Uterus (tissue), 4 donors: ENCODE measurements at places on chromosomes 11 and 22. TPM values are rescaled to one million over a fixed set of nuclear protein-coding genes. Genes with fewer than 3 reads are reported as not detected.

The OR8G1 gene
- total RNA-seq: not detected

The CSF2RB gene
- 3.1 TPM for total RNA-seq

The TBRG1 gene
- 37.9 TPM for total RNA-seq

The MS4A15 gene
- total RNA-seq: not detected

The TRAPPC4 gene
- 55.4 TPM for total RNA-seq

The NNMT gene
- 84.5 TPM for total RNA-seq

The IL18 gene
- 1.2 TPM for total RNA-seq

The CRYAB gene
- 179 TPM for total RNA-seq

DNA sequence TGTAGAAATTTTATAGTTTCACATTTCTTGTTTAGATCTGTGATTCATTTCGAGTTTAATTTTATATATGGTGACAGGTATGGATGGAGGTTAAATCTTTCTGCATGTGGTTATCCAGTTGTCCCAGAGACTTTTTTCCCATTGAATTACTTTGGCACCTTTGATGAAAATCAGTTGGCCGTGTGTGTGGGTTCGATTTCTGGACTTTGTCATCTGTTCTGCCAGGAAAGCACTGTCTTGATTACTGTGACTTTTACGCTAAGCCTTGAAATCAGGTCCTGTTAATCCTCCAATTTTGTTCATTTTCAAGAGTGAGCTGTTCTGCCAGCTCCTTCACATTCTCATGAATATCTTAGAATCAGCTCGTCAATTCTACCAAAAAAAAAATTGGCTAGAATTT, 107.4 kb downstream of the KCNQ1 start:
- no peaks in the 10 kb centered on the region for H3K4me1 ChIP-seq
- H3K27ac ChIP-seq: no peak overlapping the region

- DNase-seq: no peak
- H3K27me3 ChIP-seq: no peaks in the 10 kb centered on the region
- no peaks in the 10 kb centered on the region for H3K4me1 ChIP-seq
- H3K4me3 ChIP-seq: no peak overlapping the region
- H3K27ac ChIP-seq: no peak overlapping the region
- H3K36me3 ChIP-seq: no peaks in the 10 kb centered on the region
These were observed 15.8 kb downstream of the SLC22A25 start for GRCh38 chr11:63227521-63228107.

DNA sequence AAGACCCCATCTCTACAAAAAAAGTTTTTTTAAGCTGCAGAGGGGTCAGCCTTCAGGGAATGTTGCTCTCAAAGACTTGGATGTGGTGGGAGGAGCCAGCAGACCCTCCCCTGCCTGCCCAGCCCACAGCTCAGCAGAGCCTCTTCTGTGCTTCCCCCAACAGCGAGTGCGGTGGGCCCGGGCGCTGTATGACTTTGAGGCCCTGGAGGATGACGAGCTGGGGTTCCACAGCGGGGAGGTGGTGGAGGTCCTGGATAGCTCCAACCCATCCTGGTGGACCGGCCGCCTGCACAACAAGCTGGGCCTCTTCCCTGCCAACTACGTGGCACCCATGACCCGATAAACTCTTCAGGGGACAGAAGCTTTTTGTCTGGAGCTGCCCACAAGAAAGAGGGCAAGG, 10.5 kb downstream of the TMA7B start:
- no peak overlapping the region for H3K27ac ChIP-seq
- no peaks in the 10 kb centered on the region for H3K36me3 ChIP-seq
- DNase-seq: no peak

- H3K4me3 ChIP-seq: no peak overlapping the region
- no peaks in the 10 kb centered on the region for H3K36me3 ChIP-seq
- H3K27me3 ChIP-seq: no peaks in the 10 kb centered on the region
- H3K4me1 ChIP-seq: no peaks in the 10 kb centered on the region
These were observed 162.2 kb downstream of the ARHGAP42 start for GRCh38 chr11:100849009-100849900.

DNA sequence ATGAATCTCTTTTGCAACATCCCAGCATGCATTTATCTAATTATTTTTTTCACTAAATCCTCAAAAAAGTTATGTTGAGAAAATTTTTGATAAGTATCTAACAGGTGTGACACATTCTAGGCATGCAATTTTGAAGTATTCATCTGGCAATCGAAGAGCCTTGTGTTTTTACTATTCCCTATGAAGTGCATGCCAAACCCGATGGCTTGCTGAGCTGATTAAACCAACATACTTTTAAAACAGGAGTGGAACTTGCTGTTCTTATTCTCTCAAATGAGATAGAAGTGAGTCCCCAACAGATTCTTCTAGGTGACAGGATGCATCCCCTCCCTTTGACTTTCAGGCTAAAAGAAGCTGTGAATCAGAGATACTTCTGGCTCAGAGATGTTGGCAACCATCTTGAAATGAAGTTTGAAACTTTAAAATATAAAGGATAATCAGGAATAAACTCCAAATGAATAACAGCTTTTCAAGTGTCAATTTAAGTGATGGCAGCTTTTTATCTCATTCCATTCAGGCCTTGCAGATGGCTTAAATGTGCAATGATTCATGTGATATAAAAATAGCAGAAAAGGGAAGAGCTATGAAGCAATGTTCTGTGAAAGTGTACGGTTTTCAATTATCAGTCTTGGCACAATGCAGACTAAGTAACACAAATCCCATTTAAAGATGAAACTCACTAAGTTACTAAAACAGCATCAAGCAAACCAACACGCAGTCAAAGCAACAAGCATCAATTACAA, 67.7 kb downstream of the APOL5 start:
- H3K27ac ChIP-seq: no peak overlapping the region
- no peak overlapping the region for H3K4me3 ChIP-seq
- H3K4me1 ChIP-seq: no peaks in the 10 kb centered on the region

DNA sequence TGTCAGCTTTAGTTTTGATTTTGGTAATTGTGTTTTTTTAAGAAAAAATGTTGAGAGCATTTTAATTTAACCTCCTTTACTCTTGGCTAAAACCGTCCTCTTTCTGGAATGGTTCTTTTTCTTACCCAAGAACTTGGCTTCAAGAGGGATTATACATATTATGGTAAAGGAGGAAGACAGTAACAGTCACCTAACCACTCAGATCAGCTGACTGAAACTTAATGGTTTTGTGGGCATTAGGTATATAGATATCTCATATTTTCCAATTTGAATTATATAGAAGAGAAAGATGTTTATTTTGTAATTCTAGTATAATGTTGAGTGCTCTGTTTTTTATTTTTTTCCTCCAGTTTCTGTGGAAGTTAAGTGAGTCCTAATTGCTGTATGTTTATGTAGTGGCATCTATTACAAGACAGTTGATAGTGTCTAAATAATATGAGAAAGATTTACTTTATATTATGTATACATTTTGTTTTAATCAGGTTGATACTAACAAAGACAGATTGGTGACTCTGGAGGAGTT, 36.6 kb upstream of the NCR3LG1 start:
- no peak for DNase-seq
- no peaks in the 10 kb centered on the region for H3K4me1 ChIP-seq
- no peaks in the 10 kb centered on the region for H3K36me3 ChIP-seq

DNA sequence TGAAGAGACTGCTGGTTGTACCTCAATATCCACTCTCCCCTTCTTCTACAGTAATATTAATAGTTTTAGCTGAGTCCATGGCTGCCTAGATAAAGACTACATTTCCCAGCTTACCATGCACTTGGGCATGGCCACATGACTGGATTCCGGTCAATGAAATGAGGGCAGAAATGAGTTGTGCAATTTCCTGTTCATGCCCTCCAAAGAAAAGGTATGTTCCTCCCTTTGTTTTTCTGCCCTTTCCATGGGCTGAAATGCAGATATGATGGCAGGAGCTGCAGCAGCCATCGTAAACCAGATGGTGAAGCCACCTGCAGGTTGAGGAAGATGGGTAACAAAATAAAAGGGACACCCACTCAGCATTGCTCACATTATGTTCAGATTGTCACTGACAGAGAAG, 15.3 kb upstream of the ELFN2 start:
- H3K27ac ChIP-seq: no peak overlapping the region
- H3K4me1 ChIP-seq: no peaks in the 10 kb centered on the region
- no peak overlapping the region for H3K4me3 ChIP-seq
- no peaks in the 10 kb centered on the region for H3K27me3 ChIP-seq
- H3K36me3 ChIP-seq: no peaks in the 10 kb centered on the region

DNA sequence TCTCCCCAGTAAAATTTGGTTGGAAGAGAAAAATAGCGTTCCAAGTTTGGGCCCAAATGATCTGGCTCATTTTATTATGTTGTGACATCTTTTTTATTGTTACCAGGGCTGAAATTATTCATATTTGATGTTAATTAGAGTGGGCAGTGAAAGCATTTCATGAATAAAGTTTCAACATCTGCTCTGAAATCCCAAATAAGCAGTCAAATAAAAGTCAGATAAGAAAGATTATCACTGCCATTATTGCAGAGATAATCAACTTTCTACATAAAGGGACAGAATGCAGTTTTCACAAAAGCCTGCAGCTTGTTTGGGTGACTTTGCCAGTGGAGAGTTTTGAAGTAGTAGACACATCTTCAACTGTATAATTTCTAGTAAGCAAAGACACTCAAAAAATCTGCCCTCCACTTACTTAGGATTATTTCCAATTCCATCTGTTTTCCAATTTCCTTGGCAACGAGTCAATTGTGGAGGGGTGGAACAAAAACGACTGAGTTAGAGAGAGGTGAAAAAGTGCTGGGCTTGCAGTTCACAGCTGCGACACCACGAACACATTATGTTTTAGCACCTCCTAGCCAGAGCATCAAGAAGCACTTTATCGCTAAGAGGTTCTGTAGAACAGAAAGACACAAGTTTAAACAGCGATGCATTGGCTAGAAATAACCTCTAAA, 9.0 kb downstream of the TECTA start:
- no peaks in the 10 kb centered on the region for H3K4me1 ChIP-seq
- H3K36me3 ChIP-seq: no peaks in the 10 kb centered on the region
- DNase-seq: no peak

DNA sequence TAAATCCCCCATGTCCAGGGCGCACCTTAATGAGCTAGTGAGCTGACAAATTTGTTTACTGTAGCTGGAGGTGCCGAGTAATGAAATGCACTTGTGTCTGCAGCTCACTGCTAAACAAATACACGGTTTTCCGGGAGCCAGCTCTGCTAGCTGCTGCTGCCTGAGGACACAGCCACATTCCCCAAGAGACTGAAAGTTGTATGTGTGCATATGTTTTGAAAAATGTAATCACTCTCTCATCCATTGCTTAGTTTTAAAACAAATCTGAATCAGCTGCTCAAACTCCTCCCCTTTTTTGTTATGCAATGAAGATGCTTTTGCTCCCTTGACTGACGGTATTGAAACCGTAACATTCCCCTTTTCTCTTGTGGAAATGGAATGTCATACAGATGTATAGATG, 62.4 kb upstream of the NNMT start:
- no peak overlapping the region for H3K27ac ChIP-seq
- no peak for DNase-seq
- no peaks in the 10 kb centered on the region for H3K4me1 ChIP-seq
- H3K27me3 ChIP-seq: no peaks in the 10 kb centered on the region
- no peak overlapping the region for H3K4me3 ChIP-seq
